Putamen (tissue), 1 donor: ENCODE measurements at places on chromosomes 1 and 21.

DNA sequence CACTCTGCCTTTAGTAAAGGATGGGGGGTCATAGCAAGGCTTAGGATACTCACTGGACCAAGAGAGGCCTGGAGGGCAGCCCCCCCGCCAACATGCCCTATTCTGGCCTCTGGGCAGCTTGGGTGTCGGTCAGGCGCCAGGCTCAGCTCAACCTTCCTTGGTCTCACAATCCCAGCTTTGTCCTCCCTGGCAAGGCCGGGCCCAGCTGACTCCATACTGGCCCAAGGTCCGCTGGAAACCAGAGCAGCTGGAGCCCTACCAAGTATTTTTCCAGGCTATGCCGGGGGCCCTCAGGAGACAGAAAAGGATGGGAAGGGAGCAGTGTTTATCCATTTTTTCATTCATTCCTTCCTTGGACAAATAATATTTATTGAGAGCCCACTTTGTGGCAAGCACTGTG lies 6.2 kb downstream of the FBXO2 start:
- DNase-seq, result peak; percentile 95

GRCh38 chr1:39173119-39173994 lies 31.1 kb upstream of the MACF1 start:
- DNase-seq, result no peak

GRCh38 chr1:101059945-101060542 lies 34.5 kb upstream of the DPH5 start:
- no peak for DNase-seq

DNA sequence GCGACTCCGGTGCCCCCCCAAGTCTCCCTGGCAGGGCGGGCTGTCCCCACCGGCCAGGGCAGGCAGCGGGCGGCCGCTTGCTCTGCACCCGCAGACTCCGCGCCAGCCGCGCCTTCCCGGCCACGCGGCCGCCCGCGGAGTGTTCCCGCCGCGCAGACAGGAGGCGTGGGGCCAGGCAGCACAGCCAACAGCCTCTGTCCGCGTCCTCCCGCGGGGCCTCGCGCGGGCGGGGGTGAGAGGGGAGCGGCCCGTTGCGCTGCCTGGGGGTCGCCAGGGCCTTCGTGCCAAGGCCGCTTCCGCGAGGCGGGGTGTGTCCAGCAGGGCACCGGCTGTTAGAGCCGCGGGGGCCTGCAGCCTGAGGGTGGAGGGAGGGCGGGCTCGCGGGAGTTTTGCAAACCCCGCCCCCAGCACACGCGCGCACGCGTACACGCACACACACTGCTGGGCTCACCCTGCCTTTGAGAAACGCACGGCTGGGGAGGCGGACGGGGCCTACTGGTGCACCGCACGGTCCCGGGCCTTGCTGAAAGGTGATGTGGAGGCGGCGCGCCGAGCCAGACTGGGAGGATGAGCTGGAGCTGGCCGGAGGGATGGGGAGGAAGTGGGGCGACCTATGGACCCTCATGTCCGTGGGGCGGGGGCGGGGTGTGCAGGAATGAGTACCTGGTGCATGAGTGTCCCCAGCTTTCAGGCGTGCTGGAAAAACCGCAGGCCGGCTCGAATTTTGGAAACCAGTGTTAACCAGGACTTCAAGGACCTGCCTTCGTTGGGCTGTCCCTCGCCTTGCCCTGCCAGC lies 41.5 kb downstream of the KIAA1614 start:
- peak; percentile 71 for DNase-seq
